ENCODE measurements at places on chromosomes 2 and 18.

GRCh38 chr2:37890893-37891495, 34.1 kb upstream of the RMDN2 start:
- peak; percentile 90 for DNase-seq

- no peak for DNase-seq
Observed at GRCh38 chr18:56390626-56391025, 247.8 kb downstream of the TXNL1 start.

GRCh38 chr2:235492850-235493344, 946 bp upstream of the AGAP1 start:
- no peak for DNase-seq

GRCh38 chr2:42182654-42183308, 13.6 kb downstream of the EML4 start:
- DNase-seq, result peak; percentile 28

DNA sequence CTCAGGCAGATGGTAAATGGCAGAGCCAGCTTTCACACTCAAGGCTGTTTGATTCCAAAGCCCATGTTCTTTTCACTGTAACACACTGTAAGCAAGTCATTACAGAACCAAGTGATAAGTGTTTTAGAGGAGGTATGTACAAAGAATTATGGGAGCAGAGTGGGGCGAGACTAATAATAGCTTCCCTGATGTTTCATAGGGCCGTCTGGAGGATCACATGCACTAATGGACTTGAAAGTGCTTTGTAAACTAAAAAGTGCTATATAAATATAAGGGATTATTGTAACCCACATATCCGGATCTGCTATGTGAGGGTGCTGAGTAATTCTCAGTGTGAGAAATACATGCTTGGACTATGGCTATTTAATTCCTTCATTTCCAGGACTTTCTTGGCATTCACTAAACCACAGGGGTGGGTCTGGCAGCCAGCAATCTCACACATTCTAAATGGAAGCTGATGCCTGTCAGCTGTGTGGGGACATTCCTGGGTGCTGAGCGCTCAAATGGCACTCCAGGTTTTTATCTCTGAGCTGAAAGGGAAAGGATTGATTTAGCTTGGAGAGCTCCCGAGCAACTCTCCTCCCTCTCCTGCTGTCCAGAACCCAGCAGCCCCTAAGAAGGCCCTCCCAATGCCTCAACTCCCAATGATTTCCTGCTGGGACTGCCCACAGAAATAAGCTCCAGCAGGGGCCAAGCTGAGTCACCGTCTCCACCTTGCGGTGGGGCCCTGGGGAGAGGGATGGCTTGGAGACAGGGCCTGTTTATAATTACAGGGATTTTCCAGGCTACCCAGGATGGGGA, 222.8 kb downstream of the SOX11 start:
- DNase-seq, result no peak

GRCh38 chr18:62566199-62566598, 43.4 kb downstream of the ZCCHC2 start:
- peak; percentile 85 for DNase-seq

GRCh38 chr18:44149706-44150105, 531.0 kb upstream of the SETBP1 start:
- DNase-seq, result no peak

GRCh38 chr2:22153931-22154613, 1030.3 kb downstream of the TDRD15 start:
- DNase-seq, result no peak

DNA sequence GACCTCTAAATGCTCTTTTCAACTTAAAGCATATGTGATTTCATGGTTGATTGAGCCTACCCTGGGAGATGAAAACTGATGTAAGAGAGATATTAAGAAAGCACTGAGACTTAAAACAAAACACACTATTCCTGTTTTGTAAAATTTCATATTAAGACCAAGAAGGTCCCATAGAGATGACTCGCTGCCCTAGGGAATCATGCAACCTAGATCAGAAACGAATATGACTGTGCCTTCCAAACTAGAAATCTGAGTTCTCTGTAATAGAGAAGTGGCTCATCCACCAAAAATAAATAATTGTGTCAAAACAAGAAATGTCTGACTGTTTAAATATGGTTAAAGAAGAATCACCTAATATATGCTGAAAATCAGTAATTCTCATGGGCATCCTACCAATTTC, 776.8 kb upstream of the SOX11 start:
- no peak for DNase-seq

- DNase-seq, result peak; percentile 63
Observed at GRCh38 chr18:49728542-49728941, 84.8 kb downstream of the ACAA2 start.

GRCh38 chr18:58292638-58293037, 248.6 kb downstream of the NEDD4L start:
- DNase-seq, result no peak

DNA sequence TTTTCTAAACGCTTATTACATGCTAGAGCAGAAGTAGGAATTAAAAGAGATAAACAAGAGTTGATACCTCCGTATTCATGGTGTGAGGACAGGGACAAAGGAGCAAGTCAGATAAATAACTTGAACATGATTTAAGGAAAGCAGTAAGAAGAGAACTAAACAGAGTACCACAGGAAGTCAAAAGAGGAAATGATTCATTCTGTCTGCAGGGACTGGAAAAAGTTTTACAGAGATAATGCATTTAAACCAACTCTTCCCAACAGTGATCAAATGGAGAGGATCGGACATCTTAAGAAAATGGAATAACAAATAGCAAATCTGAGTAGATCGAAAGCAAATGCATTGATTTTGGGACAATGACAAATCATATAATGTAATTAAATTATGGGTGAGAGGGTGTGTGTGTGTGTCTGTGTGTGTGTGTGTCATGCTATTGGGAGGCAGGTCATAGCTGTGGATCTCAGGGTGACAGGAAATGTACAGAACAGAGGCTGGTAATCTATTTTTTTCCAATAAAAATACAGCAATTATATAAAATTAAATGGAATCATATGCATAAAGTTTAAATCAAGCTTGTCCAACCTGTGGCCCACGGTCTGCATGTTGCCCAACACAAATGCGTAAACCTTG, 113.4 kb downstream of the MC4R start:
- DNase-seq, result peak; percentile 14

DNA sequence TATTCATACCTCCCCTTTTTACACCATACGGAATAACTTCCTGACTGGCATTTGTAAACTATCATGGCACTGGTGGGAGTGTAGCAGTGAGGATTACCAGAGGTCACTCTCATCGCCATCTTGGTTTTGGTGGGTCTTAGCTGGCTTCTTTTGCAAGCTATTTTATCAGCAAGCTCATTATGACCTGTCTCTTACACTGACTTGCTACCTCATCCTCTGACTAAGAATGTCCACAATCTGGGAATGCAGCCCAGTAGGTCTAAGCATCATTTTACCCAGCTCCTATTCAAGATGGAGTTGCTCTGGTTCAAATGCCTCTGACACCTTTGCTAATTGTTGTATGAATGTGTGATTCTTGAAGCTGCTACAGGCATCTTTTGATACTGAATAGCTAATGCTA, 950.8 kb upstream of the SLC39A10 start:
- DNase-seq, result no peak

- DNase-seq, result peak; percentile 16
Observed at GRCh38 chr2:136049991-136050920, 64.8 kb upstream of the DARS1 start.

DNA sequence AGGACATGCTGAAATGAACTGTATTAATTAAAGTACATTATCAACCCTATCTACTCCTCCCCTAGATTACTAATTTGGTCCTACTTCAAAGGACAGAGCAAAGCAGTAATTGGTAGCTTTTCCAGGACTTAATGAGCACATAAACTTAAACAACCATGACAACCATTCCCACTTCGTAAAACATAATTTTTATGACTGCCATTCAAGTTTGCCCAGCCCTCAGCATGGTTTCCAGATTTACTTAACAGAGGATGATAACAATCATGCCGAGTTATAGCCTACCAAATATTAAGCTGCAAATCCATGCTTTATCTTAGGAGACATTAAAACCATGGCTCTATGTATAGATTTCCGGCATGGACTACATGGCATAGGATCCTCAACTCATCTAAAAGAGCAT, 401.1 kb upstream of the CHAC2 start:
- DNase-seq, result no peak

GRCh38 chr2:100042562-100042961, 99.8 kb downstream of the AFF3 start:
- peak; percentile 50 for DNase-seq

DNA sequence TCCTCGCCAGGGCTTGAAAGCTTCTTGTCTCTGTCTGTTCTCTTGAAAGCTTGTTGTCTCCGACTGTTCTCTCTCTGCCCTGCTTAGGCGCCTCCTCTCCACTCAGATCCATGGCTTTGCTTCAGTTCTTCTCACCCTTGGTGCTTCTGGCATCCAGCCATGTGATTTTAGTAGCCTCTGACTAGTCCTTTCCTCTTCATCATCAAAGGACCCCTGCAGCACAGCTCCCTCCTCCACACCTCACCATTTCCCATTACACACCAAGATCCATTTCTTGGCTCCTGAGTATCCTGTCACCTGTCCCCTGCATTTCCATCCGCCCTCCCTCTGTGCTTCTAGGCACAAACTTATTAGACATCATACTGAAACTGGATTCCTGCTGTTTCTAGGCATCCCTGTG, 59.4 kb downstream of the ZNF236 start:
- DNase-seq, result no peak

- DNase-seq, result no peak
Observed at GRCh38 chr2:208179028-208179609, 10.7 kb downstream of the C2orf80 start.

GRCh38 chr18:77147418-77147852, 14.9 kb upstream of the MBP start:
- peak; percentile 70 for DNase-seq

GRCh38 chr18:23301972-23302371, 151.1 kb upstream of the RIOK3 start:
- no peak for DNase-seq

- DNase-seq, result no peak
Observed at GRCh38 chr2:69166812-69167468, 154.0 kb downstream of the ANTXR1 start.

DNA sequence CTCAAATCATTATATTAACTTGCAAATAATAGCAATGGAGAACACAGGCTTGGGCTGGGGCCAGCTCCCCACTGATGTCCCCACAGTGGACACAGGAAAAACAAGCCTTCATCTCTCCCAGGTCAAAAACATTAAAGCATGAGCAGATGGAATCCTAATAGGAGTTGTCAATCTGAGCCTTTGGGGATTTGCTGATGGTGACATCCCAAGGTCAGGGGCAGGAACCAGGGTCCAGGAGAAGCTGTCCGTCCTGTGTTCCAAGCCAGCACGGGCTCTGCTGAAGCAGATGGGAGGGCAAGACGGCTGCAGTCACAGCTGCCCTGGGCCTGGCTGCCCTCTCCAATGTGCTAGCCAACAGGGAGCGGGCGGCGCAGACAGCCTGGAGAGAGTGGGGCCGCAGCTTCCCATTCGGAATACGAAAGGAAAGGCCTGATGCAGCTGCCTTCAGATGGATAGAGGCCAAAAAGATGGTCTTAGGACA, 135.5 kb downstream of the NDUFA10 start:
- no peak for DNase-seq

GRCh38 chr18:24585996-24586566, 125.6 kb downstream of the HRH4 start:
- no peak for DNase-seq

GRCh38 chr2:150122871-150123613, 364.4 kb downstream of the RND3 start:
- DNase-seq, result no peak

DNA sequence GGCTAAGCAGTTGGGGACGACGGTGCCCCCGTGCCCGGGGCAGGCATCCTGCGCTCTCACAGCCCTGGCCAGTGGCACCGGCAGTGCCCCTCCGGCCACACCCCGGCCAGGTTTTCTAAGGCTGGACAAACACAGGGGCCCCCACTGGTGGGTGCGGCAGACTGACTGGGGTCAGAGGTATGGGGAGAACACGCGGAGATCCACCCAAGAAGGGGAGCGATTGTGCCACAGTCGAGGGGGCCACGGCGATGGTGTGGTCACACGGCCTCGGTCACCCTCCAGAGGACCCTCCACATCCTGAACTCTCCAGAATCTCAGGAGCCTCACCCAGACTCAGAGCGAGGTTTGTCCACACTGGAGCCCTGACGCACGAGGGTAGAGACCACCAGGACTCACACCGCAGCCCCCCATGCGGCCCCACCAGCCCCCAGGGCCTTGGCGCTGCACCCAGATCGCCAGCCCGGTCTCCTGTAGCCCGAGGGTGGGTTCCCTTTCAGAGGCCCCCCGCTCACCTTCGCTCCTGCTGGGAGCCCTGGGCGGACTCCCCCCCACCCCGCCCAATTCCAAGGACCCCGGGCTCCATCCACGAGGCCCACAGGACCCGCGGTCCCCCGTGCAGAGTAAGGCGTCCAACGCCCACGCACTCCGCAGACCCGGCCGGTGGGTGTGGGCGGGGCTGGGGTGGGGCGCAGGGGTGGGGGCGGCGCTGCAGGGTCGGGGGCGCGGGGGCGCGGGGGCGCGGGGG, 15.2 kb downstream of the PDCD1 start:
- DNase-seq, result no peak

DNA sequence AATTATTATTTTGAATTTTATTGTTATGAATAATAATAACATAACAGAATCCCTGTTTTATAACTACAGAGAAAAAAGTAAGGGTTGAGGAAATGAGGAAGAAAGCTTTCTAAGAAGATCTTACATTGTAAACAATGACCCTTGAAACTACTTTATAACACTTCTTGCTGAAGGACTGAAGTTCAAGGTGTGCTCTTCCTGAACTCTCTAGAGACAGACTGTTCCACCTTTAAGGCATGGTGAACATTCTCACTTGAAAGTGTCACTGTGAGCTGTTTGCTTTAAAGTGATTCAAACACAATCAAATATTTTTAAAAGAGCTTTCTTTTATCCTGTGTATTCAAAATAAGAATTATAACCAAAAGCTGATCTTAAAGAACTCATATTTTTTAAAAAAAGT, 131.5 kb downstream of the DNAH7 start:
- no peak for DNase-seq

GRCh38 chr2:138615257-138615656, 113.7 kb downstream of the SPOPL start:
- no peak for DNase-seq

- DNase-seq, result peak; percentile 57
Observed at GRCh38 chr2:217301142-217301925, 441.5 kb upstream of the TNP1 start.

DNA sequence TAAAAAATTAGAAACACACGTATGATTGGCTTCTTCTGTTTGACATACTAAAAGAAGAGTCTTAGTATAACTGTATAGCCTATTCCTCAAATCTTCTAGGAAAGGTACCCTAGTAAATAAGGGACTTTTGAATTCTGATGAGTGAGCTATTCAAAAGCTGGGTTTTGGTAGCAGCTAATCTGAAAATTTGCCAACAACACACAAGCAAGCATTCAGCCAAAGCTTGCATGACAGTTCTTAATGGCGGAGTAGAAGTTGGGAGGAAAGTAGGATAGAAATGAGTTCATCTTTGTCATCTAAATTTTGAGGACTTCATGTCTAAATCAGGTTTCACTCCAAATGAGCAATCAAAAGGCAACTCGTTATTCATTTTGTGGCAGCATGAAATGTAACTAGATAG, 813.0 kb downstream of the MBD2 start:
- DNase-seq, result no peak

GRCh38 chr2:19881908-19882265, 19.9 kb downstream of the TTC32 start:
- DNase-seq, result no peak

Data from suppressor macrophage (primary cell).